Activated T-helper 1 cell treated with anti-CD3 and anti-CD28 coated beads, Interleukin-12 subunit alpha, Interleukin-12 subunit beta, Interleukin-2, Interleukin-4 antibody, amounts not matched to agents 30 ng/mL and 10 ng/mL and 1 ng/mL, durations not matched to agents 14 hours and 24 hours and 36 hours (primary cell): ENCODE measurements at places on chromosomes 7 and 10. TPM values are rescaled to one million over a fixed set of nuclear protein-coding genes. Genes with fewer than 3 reads are reported as not detected.

DNA sequence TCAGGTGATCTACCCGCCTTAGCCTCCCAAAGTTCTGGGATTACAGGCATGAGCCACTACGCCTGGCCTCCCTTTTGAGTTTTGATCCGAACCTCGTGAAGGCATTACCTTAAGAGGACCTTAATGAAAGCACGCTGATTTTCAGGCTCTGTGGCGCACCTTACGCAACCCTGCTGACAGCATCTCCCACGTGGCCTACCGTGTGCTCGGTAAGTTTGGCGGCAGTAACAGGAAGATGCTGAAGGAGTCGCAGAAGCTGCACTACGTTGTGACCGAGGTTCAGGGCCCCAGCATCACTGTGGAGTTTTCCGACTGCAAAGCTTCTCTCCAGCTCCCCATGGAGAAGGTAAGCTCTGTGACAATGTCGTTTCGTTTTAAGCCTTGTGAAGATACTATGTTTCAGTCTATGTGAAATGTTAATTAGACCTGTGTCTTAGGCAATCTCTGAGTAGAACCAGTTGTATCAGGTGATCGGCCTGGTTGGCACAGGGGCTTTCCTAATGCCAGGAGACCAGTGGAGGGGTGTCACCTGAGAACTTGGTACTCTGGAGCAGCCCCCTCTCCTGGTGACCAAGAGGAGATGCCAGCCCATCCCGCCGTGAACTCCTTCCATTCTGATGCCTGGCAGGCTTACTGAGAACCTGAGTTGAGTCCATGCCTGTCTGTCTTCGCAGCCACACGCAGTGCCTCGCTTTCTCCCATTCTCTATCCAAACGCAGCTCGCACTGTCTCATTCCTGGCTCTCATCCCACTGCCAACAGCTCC is 43.5 kb downstream of the TRRAP start:
- DNase-seq: no peak

Gene LRRC18
- total RNA-seq: not detected in 2 replicates

Gene FZD8
- total RNA-seq: 0.41 and 0.56 TPM in 2 replicates

GRCh38 chr10:34109952-34110702 is 705.0 kb downstream of the PARD3 start:
- DNase-seq: no peak

Gene CHCHD2
- total RNA-seq: 613 and 617 TPM in 2 replicates

Gene C10orf105
- total RNA-seq: 0.18 and 0.32 TPM in 2 replicates

DNA sequence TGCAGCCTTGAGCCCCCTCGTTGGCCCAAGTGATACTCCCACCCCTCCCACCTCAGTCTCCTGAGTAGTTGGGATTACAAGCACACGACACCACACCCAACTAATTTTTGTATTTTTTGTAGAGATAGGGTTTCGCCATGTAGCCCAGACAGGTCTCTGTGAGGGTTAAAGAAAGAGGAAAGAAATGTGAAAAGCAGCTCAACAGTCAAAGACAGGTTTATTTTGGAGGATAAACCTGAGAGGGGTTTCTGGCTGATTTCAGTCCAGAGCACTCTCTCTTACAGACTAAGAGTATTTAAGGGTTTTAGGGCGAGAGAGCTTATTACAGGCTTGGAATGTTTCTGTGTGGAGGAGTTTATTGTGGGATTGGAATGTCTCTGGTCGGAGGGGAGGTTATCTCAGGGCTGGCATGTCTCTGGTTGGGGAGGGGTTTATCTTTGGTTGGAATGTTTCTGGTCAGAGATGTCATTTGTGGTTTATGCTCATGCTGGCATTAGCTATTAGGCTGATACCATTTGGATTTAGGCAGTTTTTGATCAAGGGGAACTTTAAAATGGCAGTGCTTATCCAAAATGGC is 26.1 kb upstream of the SNX10 start:
- no peak for DNase-seq

Gene MPP7
- 0.15 and 0.29 TPM in 2 replicates for total RNA-seq

DNA sequence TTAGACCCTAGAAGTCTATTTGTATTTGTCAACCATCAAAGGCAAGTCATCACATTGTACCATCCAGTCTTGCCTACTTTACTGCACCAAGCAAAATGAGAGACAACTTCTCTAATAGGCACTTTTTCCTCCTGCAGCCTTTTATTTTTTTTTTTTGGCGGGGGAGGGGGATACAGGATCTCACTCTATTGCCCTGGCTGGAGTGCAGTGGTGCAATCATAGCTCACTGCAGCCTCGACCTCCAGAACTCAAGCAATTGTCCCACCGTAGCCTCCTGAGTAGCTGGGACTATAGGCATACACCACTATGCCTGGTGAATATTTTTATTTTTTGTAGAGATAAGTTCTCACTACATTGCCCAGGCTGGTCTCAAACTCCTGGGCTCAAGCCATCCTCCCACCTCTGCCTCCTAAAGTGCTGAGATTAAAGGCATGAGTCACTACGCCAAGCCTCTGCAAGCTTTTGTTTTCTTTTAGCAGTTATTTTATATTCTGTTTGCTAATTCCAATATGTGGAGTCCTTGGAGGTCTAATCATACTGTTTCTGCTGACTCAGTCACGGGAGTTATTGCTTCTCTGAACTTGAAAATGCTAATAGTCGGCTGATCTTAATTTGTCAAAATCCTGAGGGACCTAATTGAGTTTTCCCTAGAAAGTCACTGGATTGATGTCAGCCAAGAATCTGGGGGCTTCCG is 14.2 kb downstream of the KPNA7 start:
- no peak for DNase-seq

DNA sequence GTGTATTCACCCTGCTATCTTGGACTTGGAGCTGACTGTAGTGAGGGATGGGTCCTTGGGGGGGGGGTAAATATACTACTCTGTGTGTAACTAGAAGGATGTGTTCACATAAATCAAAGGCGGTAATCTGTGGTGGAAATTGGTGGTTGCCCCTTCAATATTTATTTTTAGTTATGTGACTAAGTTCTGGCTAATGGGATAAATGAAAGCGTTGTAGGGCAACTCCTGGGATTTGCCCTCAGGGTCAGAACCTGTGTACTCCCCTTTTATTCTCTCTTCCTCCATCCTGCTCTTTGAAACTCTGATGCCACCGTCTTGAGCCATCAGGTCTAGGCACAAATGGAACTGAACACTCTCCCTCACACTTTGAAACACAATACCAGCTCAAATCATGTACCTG is 24.3 kb upstream of the ST7 start:
- DNase-seq: no peak

Gene CALN1
- not detected in 2 replicates for total RNA-seq

- DNase-seq: no peak
Measured at GRCh38 chr7:144137501-144137900, 14.5 kb downstream of the OR2A14 start.

DNA sequence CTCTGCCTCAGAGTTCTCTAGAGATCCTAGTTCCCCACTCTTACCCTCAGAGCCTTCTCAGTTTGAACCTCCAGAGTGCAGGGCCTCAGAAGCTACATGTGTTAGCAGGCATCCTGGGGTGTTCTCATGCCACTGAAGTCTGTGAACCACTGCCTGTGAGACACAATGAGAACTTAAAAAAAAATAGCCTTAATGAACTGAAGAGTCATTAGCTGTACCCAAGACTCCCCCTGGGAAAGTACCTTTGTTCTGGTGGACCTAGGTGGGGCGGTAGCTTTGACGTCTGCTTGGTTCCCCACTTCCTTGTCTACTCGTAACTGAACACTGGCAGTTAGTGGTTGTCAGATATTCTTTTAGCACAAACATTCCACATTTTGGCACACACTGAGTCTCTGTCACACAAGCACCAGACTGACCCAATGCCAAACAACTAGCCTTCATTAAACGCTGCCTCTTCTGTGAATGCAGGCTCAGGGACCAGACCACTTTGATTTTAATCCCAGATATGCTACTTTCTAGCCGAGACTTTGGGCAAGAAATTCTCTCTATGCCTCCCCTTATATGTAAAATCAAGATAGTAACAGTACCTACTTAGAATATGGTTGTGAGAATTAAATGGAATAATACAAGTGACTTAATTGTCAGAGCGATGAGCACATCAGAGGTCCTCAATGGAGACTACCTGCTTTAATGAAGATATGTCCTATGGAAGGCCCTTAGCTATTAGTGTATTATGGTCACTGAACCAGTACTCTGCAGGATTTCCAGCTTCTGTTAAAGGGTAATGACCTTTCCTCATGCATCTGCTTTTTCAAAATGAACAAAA is 75.3 kb upstream of the CC2D2B start:
- peak; percentile 71 for DNase-seq
